ENCODE measurements at places on chromosomes 5 and 9.

- DNase-seq = no peak
These were observed 32.3 kb upstream of the NRG2 start for GRCh38 chr5:140075371-140075770.

DNA sequence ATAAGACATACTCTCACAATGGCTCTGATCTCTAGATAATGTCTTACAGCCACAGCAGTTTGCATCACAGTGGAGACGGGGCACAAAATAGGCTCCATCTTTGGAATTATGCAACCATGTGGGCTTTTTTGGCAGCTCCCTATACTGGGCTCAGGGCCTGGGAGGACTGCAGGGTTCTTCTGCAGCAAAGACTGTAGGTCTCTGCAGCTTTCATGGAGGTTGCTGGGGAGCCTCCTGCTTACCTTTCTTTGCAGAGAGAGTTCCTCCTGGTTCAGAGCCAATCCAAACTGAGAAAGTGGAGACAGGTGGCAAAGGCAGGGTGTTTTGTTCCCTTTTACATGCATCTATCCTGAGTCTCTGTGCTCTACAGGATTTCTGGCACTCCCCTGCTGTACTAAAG, 558.0 kb downstream of the TLR4 start:
- no peak for DNase-seq

DNA sequence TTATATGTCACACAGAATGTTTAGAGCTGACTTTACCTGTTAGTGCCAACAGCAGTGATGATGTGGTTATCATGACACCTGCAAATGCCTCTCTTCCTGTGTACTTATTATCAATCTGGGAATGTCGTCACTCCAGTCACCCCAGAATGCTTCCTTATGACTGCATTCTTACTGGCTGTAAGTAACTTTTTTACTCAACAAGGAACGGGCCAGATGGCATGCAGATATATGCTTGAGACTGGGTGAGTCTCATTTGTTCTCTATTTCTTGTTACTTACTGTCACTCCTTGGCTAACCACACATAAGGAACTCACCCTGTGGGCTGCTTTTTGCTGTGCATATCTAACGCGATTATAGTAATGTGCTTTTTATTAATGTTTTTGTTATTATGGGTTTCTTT, 385.5 kb upstream of the MEF2C start:
- DNase-seq = no peak

DNA sequence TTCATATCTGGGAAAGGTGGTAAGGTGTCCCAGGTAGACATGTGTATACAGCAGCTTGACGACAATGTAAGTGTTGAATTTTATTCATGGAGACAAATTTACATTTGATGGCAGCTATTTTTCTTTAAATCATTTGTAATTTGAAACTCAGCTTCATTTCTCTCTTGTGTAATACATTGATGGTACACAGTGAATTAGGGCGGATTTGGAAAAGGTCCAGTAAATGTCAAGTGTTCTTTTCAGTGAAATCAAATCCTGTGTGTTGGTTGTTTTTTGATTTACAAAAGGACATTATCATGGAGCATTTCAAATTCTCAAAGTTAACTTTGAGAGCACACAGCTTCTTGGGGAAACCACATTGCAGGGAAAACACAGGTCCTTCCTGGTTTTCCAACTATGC, 30.0 kb upstream of the PCSK1 start:
- no peak for DNase-seq

GRCh38 chr5:149379818-149380374, 804 bp upstream of the IL17B start:
- no peak for DNase-seq

DNA sequence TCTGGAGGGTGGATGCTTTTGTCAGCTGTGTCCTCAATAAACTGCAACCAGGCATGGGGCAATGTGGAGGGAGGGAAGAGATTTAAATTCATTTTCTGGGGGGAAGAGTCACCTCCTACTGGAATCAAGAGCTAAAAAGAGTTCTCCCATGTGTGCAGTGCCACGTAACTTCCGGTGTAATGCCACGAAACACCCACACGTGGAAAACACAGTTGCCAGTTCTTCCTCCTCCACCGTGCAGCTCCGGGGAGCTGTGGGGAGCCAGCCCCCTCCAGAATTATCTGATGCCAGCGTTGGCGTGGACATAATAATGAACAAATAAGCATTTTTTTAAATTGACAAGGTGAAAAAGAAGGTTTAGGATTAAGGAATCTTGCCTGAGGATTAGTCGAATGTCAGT, 32.1 kb upstream of the MED10 start:
- DNase-seq = no peak

DNA sequence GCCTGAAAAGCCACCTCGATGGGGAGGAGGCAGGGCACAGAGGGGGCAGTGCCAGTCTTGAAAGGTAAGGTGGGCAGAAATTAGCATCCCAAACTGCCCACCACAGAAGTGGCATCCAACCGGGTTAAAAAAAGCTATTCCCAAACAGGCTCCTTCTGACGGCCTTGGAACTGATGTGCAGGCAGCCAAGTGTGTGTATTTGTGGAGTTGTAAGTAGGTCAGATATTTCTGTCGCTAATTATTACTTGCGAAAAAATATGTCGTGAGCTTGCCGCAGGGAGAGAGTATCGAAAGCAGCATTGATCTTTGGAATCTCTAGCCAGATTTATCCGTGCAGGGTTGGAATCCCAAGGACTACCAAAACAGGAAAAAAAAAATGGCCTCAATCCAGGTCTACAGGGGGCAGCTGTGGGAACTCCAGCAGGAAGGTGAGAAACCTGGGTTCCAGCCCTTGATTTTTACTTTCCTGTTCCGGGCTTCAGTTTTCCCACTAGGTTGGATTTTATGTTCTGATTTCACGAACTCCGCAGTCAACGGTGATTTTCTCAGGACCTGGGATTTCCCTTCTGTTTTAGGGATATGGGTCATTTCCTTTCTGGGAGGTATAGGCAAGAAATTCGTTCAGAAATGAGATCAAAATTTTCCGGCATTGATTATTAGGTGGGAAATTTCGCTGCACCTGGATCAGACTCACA, 200.8 kb downstream of the RGS3 start:
- no peak for DNase-seq

DNA sequence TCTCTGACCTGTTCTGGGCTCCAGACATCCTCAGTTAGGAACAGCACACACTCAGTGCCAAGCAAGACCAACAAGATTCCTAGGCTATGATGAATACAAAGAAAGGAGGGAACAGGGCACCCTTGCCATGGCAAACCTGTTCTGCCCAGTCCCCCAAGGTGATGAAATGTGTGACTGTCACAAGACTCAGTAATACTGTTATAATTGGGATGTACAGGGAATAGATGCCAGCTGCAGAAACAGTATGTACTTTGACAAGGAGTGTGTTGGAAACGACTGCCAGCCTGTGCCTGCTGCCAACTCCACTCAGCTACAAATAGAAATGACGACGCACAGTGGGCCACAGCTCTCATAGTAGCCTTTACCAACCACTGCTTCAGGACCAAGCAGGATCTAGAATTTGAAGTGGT, 453.0 kb downstream of the EFNA5 start:
- no peak for DNase-seq

DNA sequence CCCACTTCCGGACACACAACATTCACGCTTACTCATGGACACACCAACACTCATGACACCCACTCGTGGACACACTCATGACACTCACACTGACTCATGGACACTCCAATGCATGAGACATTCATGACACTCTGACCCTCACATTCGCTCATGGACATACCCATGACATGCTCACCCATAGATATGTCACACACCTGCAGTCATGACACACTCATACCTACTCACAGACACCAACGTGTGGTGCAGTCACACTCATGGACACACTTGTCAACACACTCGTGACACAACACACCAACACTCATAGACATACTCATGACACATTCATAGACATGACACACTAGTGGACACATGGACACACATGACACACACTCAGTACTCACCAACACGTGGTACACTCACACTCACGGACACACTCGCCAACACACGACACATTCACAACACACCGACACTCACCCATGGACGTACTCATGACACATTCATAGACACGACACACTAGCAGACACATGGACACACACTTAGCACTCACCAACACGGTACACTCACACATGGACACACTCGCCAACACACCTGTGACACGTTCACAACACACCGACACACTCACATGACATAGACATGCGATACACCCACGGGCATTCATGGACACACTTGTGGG, 73.4 kb downstream of the PHF2 start:
- no peak for DNase-seq

GRCh38 chr9:116124472-116125040, 29.0 kb upstream of the PAPPA start:
- DNase-seq = no peak

DNA sequence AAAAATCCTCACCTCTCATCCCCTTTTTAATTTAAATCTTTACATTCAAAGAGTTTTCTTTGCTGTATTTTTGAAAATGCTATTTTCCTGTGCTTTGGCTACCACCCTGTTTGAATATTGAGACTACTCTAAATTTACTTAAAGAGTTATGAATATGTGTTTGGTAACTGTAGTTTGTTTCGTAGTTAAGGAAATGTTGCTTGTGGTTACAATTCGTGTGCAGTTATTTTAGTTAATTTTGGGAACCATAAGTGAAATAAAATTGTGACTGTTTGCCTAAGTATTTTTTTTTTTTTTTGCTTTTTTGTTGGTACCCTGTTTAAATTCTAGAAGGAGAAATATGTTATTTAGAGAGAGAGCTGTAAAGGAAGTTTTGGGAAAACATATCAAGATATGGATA, 78.7 kb downstream of the XRCC4 start:
- DNase-seq = no peak

GRCh38 chr9:121778252-121779225, 127.1 kb downstream of the DAB2IP start:
- DNase-seq = no peak

DNA sequence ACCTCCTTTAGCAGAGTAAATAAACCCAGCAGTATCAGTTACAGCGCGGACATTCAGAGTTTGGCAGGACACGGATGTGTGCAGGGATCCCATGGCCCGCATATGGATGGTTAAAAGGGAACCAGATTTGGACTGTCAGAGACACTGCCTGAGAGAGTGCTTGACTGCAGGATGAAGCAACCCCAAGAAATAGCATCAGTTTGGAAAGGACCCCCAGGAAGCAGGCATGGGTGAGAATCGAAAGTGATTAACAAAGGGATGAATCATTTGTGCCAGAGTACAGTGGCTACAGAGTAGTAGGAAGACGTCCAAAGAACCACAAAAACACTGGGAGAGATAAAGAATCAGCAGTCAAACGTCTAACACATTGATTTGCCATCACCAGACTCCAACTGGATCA, 5.5 kb downstream of the C7 start:
- DNase-seq = no peak

GRCh38 chr9:1469996-1470395, 419.8 kb downstream of the DMRT2 start:
- no peak for DNase-seq

- DNase-seq = no peak
These were observed 27.8 kb downstream of the NUTM2F start for GRCh38 chr9:94300470-94301301.

DNA sequence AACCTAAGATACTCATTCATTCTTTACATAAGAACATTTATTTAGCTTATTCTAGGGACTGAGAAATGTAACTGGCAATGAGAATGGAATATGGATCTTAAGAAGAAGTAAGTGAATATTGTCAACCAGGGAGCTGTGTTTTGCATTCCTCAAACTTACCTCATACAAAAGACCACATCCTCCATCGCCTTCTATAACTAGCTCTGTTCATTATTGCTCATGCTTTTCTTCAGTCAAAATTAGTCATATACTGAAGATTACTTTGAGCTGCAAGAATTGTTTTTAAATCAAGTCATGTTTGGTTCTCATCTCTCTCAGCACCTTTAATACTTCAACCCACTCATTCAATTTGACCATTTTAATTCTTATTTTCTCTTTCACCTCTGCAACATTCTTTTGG, 140.3 kb upstream of the RASA1 start:
- no peak for DNase-seq

- no peak for DNase-seq
These were observed 20.5 kb upstream of the MRNIP start for GRCh38 chr5:179879003-179879689.

DNA sequence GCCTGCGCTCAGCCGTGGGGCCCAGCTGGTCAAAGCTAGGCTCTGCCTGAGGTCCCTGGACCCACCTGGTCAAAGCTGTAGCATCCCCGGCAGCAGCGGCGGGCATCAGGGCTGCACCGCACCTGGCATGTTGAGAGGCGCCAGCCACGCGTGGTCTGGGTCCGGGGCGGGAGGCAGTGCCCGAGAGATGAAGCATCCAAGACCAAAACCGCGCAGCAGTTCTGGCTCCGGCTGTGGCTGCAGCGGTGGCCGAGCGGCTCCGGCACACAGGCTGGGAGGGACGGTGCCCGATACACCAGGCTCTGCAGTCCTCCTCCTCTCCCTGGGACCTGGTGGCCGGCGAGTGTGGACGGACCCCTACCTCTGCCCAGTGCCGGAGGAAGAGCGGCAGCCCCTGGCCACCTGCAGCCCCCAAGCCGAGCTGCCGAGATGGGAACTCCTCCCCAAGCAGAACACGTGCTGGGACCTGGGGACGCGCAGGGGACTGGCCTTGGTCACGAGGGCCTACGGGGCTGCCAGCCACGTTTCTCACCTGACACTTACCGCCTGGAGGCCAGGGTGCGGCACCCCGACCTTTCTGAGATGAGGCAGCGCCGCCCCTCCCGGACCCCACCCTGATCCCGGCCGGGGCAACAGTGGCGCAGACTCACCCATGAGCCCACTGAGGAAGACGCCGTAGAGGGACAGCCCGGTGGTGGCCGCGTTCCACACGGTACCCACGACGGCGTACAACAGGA, 33.0 kb downstream of the SLC9A3 start:
- no peak for DNase-seq

DNA sequence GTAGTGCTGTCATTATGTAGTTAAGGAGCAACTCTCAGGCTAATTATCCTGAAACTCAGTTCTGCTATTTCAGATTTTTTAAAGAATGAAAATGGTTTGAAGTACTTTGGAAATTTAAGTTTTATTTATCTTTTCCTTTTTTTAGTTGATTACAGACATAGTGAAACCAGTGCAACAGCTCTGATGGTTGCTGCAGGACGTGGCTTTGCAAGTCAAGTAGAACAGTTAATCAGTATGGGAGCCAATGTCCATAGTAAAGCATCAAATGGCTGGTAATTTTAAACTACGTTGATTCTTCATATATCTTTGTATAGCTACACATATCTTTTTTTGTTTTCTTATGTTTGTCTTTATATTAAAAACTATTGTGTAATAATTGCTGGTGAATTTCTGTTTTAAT, 34.9 kb downstream of the YTHDC2 start:
- no peak for DNase-seq

GRCh38 chr5:87048156-87048555, 219.5 kb upstream of the RASA1 start:
- no peak for DNase-seq

DNA sequence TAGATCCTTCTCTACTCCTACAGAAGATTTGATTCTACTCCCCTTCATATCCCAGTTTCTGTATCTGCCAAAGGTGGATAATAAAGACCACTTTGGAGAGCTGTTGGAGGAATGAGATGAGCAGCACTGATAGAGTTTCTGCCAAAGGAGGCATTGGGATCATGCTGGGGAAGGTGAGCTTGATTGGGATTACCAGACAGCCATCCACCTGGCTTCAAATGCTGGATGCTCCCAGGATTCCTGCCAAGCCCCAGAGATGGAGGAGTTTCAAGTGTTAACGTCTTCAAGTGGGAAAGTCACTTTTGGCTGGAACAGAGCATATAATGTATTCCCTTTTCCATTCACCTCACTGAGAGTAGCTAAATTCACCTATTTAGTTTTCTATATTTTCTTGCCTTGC, 348.4 kb downstream of the TRIM32 start:
- DNase-seq = no peak

GRCh38 chr9:13863112-13863511, 450.8 kb downstream of the NFIB start:
- no peak for DNase-seq

GRCh38 chr5:158194561-158194976, 335.6 kb upstream of the CLINT1 start:
- no peak for DNase-seq

All from liver (tissue), 10 donors.